Activated CD4-positive, alpha-beta memory T cell treated with anti-CD3 and anti-CD28 coated beads, Interleukin-2, amount 10 ng/mL, durations not matched to agents 7 days and 5 days (primary cell): ENCODE measurements at places on chromosomes 16 and 17.
A peak's percentile ranks its signal among the peaks of the same experiment; 100 is the strongest.

DNA sequence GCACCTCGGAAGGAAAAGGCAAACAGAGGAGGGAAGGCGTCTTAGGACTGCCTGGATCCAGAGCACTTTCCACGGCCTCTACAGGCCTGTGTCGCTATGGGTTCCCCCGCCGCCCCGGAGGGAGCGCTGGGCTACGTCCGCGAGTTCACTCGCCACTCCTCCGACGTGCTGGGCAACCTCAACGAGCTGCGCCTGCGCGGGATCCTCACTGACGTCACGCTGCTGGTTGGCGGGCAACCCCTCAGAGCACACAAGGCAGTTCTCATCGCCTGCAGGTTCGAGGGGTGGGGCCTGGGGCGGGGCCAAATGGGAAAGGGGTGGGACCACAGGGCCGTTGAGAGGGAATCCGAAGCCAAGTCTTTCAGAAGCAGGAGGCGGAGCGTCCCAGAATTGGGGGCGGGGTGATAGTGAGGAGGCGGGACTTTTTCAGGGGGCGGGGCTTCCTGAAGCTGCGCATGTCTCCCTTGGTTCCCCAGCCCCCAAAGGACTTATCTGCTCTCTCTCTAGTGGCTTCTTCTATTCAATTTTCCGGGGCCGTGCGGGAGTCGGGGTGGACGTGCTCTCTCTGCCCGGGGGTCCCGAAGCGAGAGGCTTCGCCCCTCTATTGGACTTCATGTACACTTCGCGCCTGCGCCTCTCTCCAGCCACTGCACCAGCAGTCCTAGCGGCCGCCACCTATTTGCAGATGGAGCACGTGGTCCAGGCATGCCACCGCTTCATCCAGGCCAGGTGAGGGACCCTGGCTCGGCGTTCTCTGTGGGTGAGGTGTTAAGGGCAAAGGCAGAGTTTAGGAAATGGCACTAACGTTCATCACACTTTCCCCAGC is 939 bp downstream of the BCL6B start:
- DNase-seq = peak; percentile 98
- peak overlapping the region; percentile 69 for H3K27ac ChIP-seq
- H3K4me1 ChIP-seq = peaks cover 56% of the 10 kb centered on the region
- peak overlapping the region; percentile 65 for H3K4me3 ChIP-seq
- peaks cover 2% of the 10 kb centered on the region for H3K36me3 ChIP-seq

GRCh38 chr16:57192720-57193486 is 6.8 kb downstream of the RSPRY1 start:
- DNase-seq = no peak
- H3K4me3 ChIP-seq = no peak overlapping the region
- H3K36me3 ChIP-seq = peaks cover 13% of the 10 kb centered on the region
- no peaks in the 10 kb centered on the region for H3K27me3 ChIP-seq
- H3K4me1 ChIP-seq = peaks cover 20% of the 10 kb centered on the region
- no peak overlapping the region for H3K27ac ChIP-seq

DNA sequence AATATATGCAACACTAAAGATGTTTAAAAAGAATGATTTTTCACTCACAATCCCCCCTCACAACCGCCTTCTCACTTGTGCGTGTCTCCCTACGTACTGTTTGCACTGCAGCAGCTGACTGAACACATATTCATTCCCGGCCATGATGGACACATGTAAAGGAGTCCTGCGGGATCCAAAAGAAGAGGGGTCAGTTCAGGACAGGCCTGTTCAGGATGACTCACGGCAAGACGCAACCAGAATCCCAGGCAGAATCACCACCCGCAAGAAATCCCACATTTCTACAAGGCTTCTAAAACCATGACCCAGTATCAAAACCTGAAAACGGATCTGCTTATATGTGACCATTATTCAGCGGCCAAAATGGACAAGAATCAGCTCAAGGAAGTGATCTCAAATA is 52.3 kb downstream of the CYB5D2 start:
- no peak overlapping the region for H3K4me3 ChIP-seq
- no peak for DNase-seq
- H3K27me3 ChIP-seq = no peaks in the 10 kb centered on the region
- peak overlapping the region; percentile 5 for H3K27ac ChIP-seq
- H3K36me3 ChIP-seq = peaks cover 42% of the 10 kb centered on the region
- H3K4me1 ChIP-seq = no peaks in the 10 kb centered on the region

- no peak for DNase-seq
- H3K27me3 ChIP-seq = no peaks in the 10 kb centered on the region
- no peaks in the 10 kb centered on the region for H3K36me3 ChIP-seq
- H3K4me1 ChIP-seq = no peaks in the 10 kb centered on the region
Observed at GRCh38 chr17:70608193-70608592, 438.9 kb downstream of the KCNJ2 start.

DNA sequence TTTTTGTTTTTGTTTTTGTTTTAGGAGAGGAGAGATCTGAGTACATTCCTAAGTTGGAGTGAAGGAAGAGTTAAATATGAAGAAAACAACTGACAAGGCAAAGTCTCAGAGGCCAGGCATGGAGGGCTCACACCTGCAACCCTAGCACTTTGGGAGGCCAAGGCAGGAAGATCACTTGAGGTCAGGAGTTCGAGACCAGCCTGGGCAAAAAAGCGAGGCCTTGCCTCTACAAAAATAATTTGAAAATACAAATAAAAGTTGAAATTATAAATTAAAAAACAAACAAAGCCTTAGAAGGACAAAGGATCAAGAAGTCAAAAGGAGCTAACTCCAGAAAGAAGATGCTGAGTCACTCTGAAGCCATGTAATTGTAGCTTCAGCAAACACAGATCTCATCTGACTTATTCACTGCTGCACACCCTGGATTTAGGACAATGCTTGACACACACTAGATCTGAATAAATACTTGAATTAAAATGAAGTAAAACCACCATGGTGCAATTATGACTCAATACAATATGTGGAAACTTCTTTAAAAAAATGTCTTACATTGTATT is 9.1 kb downstream of the CEP20 start:
- H3K27ac ChIP-seq = peak overlapping the region; percentile 29
- H3K4me1 ChIP-seq = peaks cover 17% of the 10 kb centered on the region
- peaks cover 44% of the 10 kb centered on the region for H3K36me3 ChIP-seq
- H3K27me3 ChIP-seq = no peaks in the 10 kb centered on the region

DNA sequence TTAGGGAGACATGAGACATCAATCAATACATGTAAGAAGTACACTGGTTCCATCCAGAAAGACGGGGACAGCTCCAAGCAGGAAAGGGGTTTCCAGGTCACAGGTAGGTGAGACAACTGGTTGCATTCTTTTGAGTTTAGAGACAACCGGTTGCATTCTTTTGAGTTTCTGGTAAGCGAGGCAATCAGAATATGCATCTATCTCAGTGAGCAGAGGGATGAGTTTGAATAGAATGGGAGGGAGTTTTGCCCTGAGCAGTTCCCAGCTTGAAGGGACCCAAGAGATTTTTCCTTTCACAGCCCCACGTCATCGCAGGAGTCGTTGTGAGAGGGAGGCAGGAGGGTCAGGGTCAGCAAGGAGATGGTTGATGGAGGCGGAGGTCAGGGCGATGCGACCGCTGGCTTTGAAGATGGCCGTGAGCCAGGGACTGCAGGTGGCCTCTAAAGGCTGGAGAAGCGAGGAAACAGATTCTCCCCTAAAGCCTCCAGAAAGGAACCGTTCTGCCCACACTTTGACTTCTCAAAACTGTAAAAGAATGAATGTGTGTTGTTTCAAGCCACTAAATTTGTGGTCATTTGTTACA is 36.5 kb downstream of the IRF8 start:
- peaks cover 35% of the 10 kb centered on the region for H3K4me1 ChIP-seq
- peak overlapping the region; percentile 50 for H3K4me3 ChIP-seq
- peak overlapping the region; percentile 90 for H3K27ac ChIP-seq
- no peak for DNase-seq
- peaks cover 37% of the 10 kb centered on the region for H3K27me3 ChIP-seq
- H3K36me3 ChIP-seq = no peaks in the 10 kb centered on the region

GRCh38 chr17:1043601-1044251 is 46.8 kb downstream of the TIMM22 start:
- no peak overlapping the region for H3K27ac ChIP-seq
- H3K36me3 ChIP-seq = peaks cover 32% of the 10 kb centered on the region
- H3K4me3 ChIP-seq = no peak overlapping the region
- DNase-seq = no peak

DNA sequence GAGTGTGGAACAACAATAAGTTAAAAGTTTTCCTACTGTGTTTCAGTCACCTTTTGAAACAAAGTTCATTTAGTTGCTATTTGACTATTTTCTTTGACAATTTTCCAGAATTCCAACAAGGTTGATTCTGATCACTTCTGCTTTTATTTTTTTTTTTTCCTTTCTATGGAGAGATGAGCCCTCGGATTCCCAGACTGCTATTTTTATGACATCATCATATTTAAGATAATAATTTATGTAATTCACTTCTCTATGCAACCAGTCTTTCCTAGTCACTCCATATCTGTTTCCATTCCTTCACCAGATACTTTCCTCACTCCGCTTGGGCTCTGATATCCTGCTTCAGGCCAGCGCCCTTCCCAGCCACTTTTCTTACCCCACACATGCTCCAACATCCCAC is 8.1 kb downstream of the OR4D2 start:
- H3K4me3 ChIP-seq = no peak overlapping the region
- peaks cover 26% of the 10 kb centered on the region for H3K4me1 ChIP-seq
- no peaks in the 10 kb centered on the region for H3K36me3 ChIP-seq
- H3K27me3 ChIP-seq = peaks cover 8% of the 10 kb centered on the region

GRCh38 chr16:24853830-24854229 is 8.1 kb downstream of the SLC5A11 start:
- no peak overlapping the region for H3K27ac ChIP-seq
- no peak for DNase-seq
- no peaks in the 10 kb centered on the region for H3K36me3 ChIP-seq
- no peak overlapping the region for H3K4me3 ChIP-seq
- H3K4me1 ChIP-seq = peaks cover 18% of the 10 kb centered on the region

- H3K27me3 ChIP-seq = no peaks in the 10 kb centered on the region
- H3K27ac ChIP-seq = peak overlapping the region; percentile 92
- no peak overlapping the region for H3K4me3 ChIP-seq
- DNase-seq = no peak
- H3K36me3 ChIP-seq = peaks cover 8% of the 10 kb centered on the region
- peaks cover 55% of the 10 kb centered on the region for H3K4me1 ChIP-seq
Observed at GRCh38 chr17:82204831-82205719, 7.6 kb downstream of the CCDC57 start.

DNA sequence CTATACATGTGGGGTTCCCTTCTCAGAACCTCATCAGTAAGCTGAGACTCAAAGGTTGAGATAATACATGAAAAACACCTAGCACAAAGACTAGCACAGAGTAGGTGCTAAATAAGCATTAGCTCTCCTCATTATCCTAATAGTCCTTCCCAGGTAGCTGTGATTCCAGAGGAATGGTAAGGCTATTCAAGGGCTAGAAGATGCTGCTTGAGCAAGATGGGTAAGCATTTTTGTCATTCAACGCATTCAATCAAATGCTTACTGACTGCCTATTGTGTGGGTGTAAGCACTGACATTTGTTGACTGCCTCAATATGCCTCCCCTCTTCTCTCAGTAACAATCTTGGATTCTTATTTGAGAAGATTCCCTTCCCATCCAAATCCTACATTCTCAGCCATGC is 4.0 kb downstream of the SUPT4H1 start:
- no peaks in the 10 kb centered on the region for H3K27me3 ChIP-seq
- peaks cover 86% of the 10 kb centered on the region for H3K4me1 ChIP-seq

DNA sequence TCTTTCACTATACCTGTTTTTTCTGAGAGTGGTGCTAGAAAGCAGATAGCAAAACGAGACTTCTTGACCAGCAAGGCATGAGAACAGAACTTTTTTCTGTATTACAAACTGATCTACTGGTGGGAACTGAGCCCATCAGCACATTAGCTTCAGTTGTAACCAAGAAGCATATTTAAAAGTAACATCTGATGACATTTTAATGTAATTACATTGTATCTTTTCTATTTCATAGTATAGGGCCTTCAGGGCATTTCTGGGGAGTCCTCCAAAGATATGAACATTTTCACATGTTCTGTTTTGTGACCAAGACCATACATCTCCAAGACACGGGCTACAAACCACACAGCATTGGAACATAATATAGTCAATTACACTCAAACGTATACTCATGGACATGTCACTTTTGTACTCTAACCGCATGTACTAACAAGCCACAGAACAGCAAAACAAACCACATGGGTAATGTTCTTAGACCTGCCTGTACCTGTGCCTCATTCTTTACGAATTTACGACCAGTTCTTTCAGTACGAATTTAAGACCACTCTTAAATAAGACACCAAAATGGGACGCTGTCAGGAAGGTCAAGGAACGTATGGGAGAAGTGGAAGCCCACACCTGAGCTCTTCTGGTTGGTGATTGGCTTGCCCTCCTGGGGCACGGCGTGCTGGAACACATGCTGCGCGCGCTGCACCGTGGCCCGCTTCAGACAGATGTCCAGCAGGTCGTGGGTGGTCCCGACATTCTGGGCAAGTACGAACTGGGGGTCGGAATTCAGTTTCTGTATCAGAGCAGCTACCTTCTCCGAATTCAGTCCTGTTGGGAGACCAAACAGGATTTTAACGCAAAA is 825 bp downstream of the BLMH start:
- peaks cover 28% of the 10 kb centered on the region for H3K36me3 ChIP-seq
- H3K27ac ChIP-seq = peak overlapping the region; percentile 83
- H3K27me3 ChIP-seq = no peaks in the 10 kb centered on the region
- H3K4me3 ChIP-seq = peak overlapping the region; percentile 86
- peak; percentile 43 for DNase-seq

GRCh38 chr17:2945299-2945698 is 118.1 kb downstream of the OR1D5 start:
- H3K27me3 ChIP-seq = peaks cover 12% of the 10 kb centered on the region
- no peak overlapping the region for H3K27ac ChIP-seq
- DNase-seq = no peak
- H3K4me1 ChIP-seq = peaks cover 21% of the 10 kb centered on the region
- H3K4me3 ChIP-seq = no peak overlapping the region

- no peak overlapping the region for H3K4me3 ChIP-seq
- no peaks in the 10 kb centered on the region for H3K27me3 ChIP-seq
- no peaks in the 10 kb centered on the region for H3K36me3 ChIP-seq
- H3K4me1 ChIP-seq = peaks cover 27% of the 10 kb centered on the region
- no peak for DNase-seq
Observed at GRCh38 chr17:62100055-62100454, 35.0 kb upstream of the MED13 start.

GRCh38 chr17:67245073-67245693 is at the start of gene HELZ:
TSS of gene HELZ (minus strand) at chr17:67245196. CDS start at chr17:67218804, 26,392 bp downstream.
- peaks cover 47% of the 10 kb centered on the region for H3K36me3 ChIP-seq
- peak within 1 kb of the TSS; percentile 97 for H3K27ac ChIP-seq
- peak; percentile 78 for DNase-seq
- peaks cover 59% of the 10 kb centered on the region for H3K4me1 ChIP-seq
- H3K27me3 ChIP-seq = no peaks in the 10 kb centered on the region

GRCh38 chr17:37450112-37450511 is 39.6 kb upstream of the DUSP14 start:
- H3K27me3 ChIP-seq = no peaks in the 10 kb centered on the region
- no peak for DNase-seq
- H3K4me3 ChIP-seq = no peak overlapping the region
- H3K4me1 ChIP-seq = peaks cover 8% of the 10 kb centered on the region
- H3K36me3 ChIP-seq = peaks cover 51% of the 10 kb centered on the region
- no peak overlapping the region for H3K27ac ChIP-seq

DNA sequence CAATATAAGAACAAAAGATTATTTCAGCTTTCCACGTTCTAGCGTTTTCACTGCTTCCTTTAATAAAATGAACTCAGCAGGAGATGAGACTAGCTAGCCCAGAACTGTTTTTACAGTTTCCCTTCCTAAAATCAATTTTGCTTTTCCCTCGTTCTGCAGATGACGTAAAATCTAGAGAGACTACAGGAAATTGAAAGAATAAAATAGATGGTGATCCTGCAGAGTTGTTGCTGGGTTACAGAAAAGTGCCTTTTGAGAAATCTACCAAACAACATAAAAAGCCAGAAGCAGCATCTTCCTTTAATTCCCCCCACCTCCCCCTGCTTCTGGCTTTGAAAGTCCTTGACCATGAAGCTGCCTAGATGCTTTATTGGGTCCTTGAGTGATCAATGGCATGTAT is 96.8 kb upstream of the CLEC3A start:
- no peak overlapping the region for H3K27ac ChIP-seq
- no peak for DNase-seq
- H3K4me3 ChIP-seq = no peak overlapping the region
- H3K36me3 ChIP-seq = no peaks in the 10 kb centered on the region
- peaks cover 2% of the 10 kb centered on the region for H3K27me3 ChIP-seq
- no peaks in the 10 kb centered on the region for H3K4me1 ChIP-seq
